CD4-positive, alpha-beta memory T cell (primary cell): ENCODE measurements at places on chromosomes 2 and 18.

- DNase-seq, result no peak
Observed at GRCh38 chr2:118974103-118974993, 32.4 kb downstream of the MARCO start.

GRCh38 chr18:51038110-51038509 is 8.1 kb downstream of the SMAD4 start:
- no peak for DNase-seq

DNA sequence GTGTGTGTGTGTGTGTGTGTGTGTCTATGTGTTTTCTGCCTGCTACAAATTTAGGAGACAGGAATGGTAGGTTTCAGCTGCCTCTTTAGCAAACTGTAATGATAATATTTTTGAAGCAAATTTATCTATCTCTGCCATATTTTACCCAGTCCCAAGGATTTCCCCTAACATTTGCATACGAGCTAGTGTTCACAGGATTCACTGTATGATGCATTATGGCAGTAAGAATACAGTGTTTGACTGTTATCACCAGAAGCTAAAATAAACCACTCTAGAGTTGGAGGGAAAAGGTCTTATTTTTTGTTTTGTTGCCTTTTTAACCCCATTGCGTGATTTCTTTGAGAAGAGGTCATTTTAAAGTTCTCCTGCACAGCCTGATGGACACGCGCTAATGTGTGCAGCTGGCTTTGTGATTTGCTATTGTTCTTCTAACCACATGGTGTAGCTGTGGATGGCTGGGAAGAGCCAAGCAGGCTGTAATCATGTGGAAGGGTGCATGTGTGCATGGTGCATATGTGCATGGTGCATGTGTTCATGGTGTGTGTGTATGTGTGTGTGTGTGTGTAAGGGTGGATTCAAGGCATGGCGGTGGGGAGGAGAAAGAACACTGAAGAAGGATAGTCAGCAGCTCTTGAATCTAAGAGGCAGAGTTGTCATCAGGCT is 62.4 kb downstream of the PLB1 start:
- no peak for DNase-seq

GRCh38 chr2:10283106-10284062 is 19.3 kb upstream of the HPCAL1 start:
- DNase-seq, result no peak

GRCh38 chr18:55585065-55585919 is 2.7 kb downstream of the TCF4 start:
- DNase-seq, result no peak

GRCh38 chr2:234691968-234692955 is 195.4 kb upstream of the ARL4C start:
- no peak for DNase-seq

GRCh38 chr18:58838165-58838860 is 26.4 kb upstream of the ZNF532 start:
- no peak for DNase-seq

GRCh38 chr2:107336526-107336925 is 450.6 kb upstream of the ST6GAL2 start:
- DNase-seq, result no peak

DNA sequence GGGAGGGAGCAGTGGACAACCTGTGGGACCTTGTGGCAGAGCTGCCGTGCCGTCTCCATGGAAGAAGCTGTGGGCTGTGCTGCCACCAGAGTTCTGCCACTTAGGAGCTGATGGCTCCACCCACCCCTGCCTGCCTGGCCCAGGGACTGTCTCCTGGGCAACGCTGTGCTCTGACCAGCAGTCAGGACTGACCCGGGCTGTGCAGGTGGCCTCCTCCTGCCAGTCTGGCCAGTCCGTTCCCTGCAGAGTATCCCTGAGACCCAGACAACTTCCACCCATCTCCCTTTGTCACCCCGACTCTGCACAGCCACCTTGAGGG is 12.8 kb downstream of the ASIC4 start:
- DNase-seq, result no peak

DNA sequence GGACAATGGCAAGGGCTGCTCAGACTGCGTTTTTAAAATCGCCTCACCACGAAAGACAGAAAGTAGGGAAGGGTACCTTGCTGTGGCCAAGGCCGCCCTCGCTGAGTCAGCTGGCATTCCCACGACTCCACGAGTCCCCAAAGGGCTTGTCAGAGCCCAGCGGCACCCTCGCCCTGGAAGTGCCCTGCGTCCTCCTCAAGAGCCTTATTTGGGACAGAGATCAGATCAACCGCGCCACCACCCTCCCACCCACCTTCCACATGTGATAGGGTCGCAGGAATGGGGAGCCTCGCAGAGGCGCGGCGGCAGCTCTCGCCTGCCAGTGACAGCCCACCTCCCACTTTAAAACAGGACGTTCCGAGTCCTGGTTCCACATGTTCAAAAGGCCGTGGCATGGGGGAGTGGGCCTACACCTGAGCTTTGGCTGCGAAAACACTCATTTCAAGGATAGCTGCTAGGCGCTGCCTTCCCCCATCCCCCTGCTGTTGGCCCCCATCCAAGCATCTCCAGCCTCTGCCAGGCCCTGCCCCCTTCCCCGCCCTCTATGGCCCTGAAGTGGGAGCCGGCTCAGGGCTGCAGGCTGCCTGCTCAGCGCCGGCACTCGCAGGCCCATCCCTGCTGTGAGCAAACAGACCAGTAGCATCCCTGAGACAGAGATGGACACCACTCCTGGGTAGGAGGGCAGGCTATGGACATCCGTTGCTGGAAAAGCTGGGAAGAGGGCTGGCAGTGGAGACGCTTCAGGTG is 38.1 kb upstream of the ARHGEF4 start:
- no peak for DNase-seq

GRCh38 chr2:149719695-149720094 is 132.1 kb upstream of the MMADHC start:
- no peak for DNase-seq

DNA sequence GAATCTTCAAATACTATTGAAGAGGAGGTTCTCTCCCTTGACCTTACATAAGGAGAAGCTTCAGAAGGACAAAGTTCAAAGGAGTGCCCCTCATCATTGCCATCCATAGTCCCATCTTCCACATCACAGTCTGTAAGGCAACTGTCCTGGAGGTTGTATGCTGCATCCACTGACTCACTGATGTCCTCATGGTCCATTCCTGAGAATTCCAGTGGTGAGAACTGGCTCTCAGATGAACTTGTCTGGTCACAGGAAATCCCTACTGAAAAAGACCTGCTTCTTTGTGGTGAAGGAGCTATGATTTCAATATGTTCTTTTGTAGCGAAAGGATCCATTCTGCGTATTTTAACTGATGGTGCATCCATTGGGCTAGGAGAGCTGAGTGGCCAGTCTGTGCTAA is 52.2 kb downstream of the EIF2AK3 start:
- no peak for DNase-seq

- no peak for DNase-seq
Observed at GRCh38 chr2:197705912-197706838, 1.0 kb downstream of the MARS2 start.

DNA sequence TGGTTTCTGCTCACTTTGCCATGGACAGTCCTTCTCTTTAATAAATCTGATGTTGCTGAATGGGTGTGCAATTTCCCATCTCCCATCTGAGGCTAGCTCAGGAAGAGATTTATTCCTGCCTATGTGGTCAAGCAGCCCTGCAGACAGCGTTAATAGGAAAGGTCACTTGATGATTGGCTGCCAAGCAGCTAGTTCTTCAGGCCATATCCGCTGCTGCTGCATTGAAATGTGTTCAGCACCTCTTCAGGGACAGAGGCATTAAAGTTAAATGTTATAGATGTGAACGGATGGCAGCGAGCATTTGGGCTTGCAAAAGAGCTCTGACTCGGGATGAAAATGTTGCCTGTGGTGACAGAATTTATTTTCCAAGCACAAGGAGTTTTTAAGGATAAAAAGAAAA is 474.2 kb downstream of the PIK3C3 start:
- DNase-seq, result no peak

DNA sequence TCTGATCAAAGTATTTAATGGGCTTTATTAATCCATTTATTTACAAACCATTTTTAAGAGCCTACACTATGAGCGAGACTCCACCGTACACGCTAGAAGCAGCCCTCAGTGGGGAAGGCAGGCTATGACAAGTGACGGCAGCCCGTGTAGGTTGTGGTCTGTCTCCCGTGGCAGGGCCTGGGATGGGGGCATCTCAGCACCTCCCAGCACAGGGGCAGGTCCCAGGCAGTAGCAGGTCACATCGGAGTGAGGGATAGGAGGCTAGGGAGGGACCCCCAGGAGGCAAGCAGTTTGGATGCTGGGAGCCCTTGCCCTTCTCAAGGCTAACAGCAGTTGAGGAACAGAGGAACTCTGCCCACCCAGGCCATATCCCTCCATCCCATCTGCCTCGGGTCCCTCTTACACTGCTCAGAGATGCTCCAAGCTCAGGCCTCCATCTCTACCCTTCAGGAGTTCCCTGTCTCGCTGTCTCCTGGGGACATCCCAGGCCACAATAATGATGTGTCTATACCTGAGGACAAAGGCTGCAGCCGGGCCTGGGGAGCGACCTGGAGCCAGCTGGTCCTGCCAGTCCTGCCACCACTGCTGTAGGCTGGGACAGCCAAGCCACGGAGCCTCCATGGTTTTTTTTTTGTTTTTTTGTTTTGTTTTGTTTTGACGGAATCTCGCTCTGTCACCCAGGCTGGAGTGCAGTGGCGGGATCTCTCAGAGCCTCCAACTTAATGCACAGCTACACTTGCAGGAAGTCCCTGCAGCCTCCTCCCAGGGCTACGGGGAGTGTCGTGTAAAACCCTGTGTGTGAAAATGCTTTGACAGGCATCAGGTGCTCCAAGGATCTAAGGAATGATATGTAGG is 92.0 kb downstream of the NDUFA10 start:
- DNase-seq, result no peak

- no peak for DNase-seq
Observed at GRCh38 chr2:77521931-77522470, at the start of gene LRRTM4. Gene LRRTM4, minus strand, starts transcription at chr2:77522376.
